Effector memory CD4-positive, alpha-beta T cell (primary cell): ENCODE measurements at places on chromosomes 6 and 20.

- no peak for DNase-seq
Measured at GRCh38 chr20:5279661-5280060, 37.1 kb downstream of the PROKR2 start.

DNA sequence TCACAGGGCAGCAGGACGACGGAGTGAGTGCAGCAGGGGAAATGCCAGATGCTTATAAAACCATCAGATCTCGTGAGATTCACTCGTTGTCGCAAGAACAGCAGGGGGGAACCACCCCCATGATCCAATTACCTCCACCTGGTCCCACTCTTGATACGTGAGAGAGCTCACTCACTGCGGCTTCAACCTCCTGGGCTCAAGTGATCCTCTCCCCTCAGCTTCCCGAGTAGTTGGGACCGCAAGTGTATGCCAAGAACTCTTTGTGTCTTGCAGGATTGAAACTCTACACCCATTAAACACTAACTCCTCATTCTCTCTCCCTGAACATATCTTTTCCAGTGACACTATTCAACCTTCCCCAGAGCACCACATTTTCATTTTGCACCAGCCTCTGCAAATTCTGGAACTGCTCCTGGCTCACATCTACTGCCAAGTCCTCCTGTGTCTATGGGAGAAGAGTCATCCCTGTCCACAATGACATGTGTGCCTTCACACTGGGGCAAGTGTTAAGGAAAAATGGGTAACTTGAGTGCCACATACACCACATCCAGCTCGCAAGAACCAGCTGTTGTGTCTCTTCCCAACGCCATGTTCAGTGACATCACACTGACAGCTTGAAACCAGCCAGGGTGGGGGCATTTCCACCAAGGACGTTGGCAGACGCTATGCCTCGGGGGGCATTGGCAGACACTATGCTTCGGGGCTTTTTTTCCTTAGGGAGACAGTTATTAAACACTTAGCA, 14.7 kb upstream of the TAF4 start:
- no peak for DNase-seq

DNA sequence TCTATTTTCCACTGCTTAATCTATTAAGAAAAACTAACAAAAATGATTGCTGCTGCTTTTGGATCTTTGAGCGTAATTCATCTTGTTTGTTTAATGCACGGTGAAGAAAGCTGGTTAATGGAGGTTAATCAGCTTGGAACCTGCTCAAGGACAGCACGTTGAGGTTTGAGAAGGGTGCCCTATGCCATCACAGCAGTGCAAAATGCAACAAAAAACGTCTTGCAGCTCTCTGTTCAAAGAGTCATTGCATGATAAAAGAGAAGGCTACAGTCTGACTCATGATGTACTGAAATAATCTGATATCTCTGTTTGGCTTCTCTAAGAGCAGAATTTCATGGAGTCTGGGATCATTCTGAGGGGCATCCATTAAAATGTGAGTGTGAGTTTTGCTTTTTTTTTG, 80.6 kb upstream of the PREP start:
- no peak for DNase-seq

GRCh38 chr20:32544260-32544722, 40.8 kb downstream of the NOL4L start:
- no peak for DNase-seq
